ENCODE measurements at places on chromosomes 5 and 9.
A peak's percentile ranks its signal among the peaks of the same experiment; 100 is the strongest.

DNA sequence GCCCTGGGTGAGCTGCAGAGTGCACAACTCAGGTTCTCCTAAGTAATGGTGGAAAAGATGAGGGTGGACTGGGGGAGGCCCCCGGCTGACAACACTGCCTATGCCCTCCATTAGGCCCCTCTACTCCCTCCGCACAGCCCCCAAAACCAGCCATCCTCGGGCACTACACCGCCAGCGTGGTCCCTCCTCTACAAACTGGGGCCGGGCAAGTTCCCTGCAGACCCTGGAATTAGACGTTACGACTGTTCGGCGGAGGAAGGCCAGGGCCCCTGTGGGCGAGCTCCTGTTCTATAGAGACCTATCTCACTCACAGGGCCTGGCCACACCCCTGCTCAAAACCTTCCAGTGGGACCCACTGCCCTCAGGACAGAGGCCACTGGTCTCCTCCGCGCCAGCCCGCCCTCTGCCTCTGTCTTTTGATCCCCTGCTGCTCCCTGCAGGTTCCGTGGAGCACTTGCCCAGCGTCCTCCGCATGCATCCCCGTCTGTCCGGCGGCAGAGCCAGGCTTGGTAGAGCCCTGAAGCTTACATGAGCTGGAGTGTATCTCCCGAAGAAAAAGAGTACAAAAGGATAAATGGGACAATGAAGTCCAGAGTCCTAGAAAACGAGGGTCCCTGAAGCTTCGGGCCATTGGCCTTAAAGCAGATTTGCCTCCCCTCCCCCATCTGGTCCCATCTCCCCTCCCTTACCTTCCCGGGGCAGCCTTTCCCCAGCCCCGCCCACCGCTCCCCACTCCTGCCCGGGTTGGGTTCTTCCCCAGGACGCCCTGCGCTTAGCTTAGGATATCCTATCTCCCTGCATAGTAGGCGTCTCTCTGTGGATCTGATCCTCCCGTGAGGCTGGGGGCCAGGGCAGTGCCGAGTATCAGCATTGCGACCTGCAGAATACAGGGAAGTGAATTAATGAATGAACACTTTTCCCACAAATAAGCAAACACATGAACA, 71.3 kb downstream of the HRH2 start:
- no peak for DNase-seq

DNA sequence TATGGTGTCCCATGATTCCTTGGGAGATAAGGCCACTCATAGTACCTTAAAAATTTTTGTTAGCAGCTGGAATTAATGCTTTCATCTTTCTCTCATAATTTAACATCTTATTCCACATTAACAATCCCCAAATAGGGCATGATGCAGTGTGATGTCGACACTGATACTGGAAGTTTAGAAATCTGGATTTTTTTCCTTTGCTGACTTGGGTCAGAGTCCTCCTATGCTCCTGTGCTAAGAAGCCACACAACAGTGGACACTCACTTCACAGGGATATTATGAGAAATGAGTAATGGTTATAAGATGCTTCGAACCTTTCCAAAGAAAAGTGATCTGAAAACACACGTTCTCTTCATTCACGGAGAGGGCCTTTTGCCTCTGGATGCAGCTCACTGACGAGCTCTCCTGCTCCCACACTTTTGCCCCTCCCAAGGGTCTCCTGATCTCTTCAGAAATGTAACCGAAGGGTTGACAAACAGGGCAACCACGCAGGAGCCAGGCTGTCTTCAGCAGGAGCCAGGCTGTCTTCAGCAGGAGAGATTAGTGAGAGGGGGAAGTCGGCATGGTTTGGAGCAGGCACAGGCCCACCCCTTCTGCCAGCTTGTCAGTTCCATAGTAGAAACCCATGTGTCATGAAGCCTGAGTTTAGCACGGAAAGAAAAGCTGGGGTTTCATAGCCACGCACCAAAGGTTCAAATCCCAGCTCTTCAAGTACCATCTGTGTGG, 247.8 kb downstream of the AOPEP start:
- no peak for DNase-seq

DNA sequence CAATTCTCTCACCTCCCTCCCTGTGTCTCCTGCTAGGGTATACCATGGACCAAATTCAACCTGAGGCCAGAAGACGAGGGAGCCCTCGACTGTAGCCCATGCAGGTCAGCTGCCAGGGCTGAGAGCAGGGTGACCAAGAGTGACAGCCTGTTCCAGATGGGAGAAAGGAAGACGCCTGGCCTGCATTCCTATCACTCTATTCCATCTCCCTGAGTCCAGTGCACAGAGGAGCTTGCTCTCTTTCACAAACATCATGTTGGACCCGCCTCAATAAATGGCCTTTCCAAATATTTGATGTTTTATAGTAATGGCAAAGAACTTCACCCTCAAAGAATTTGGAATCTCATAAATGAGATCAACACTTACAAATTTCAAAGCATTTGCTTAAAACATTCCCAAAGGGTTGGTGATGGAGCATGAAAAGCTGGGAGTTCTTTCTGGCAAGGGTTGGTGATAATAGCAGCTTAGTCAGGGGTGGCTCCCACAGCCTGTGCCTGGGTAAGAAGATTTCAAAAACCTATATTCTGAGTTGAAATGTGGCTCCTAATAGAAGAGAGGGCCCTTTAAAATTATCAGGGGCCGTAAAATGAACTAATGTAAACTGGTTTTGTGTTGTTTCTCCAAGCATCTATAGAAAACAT, 393.1 kb downstream of the EFNA5 start:
- DNase-seq: no peak

DNA sequence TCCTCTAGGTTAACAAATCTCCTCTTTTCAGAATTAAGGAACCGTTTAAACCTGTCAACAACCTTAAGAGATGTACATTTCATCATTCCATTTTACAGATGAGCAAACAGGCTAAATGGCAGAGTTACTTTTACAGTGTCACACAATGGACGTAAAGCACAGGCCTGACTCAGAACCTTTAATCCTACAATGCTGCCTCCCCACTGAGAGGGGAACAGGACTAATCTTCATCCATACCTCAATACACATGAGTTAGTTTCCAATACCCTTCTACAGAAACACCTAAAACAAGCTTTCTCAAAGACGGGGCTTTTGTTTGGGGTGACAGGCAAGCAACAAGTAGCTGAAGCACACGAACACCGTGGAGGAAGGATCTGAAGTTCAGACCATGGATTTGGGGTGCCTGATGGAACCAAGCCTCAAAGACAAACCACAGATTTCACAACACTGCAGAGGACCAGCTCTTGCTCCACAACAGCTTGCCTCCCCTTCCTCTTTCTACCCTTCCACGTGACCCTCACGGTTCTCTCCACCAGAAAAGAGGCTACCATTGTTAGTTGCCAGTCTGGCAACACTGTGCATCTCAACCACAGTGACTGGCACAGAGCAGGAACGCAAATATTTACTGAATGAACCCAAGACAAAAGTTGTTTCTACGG, 1.8 kb downstream of the RNF130 start:
- no peak for DNase-seq

- peak; percentile 55 for DNase-seq
Observed at GRCh38 chr5:96344678-96345577, 88.1 kb downstream of the PCSK1 start.

- DNase-seq: no peak
Observed at GRCh38 chr5:135127439-135128240, 93.6 kb upstream of the PITX1 start.

DNA sequence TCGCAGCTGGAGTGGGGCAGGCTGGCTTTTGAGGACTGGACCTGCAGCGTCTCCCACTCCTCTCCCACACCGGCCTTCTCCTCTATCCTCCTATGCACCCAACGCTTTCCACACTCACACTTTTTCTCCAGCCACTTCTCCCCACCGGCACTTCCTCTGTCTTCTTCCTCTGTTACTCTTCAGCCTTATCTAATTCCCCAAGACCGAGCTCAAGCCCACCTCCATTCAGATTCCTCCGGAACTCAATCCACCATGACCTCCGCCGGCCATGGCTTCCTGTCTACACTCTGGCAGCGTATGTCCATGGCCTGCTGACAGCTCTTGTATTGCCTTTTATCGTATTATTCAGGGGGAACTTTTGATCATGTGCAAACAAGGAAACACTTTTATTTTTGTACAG, 545 bp upstream of the OR2V1 start:
- no peak for DNase-seq

- no peak for DNase-seq
Observed at GRCh38 chr5:114099161-114099560, 262.7 kb upstream of the KCNN2 start.

DNA sequence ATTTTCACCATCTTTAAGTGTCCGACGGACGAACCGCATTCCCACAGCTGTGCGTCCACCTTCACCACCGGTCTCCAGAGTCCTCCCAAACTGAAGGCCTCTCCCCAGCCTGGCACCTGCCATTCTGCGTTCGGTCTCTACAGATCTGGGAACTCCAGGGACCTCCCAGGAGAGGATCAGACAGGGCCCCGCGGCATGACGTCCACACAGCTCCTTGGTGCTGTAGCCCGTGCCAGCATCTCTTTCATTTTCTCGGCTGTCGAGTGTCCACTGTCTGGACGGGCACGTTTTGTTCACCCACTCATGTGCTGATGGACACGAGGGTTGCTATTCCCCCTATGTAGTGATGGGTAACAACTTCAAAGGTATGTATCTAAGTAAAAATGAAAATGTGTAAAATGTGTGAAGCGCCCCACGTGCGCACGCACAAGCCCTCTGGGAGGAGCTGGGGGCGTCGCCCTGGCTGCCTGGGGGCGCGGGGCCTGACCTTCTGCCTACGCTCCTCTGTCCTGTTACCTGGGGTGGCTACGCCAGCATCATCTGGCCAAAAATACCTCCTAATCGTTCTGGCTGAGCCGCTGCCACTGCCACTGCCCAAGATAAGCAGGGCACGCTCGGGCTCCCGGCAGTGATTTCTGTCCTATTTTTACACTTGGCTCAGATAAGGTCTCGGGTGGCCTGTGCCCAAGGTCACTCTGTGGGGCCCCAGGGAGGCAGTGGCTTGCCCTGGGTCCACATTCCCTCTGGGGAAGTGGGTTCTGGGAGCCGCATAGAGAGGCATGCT, 10.8 kb upstream of the SLC12A7 start:
- no peak for DNase-seq

DNA sequence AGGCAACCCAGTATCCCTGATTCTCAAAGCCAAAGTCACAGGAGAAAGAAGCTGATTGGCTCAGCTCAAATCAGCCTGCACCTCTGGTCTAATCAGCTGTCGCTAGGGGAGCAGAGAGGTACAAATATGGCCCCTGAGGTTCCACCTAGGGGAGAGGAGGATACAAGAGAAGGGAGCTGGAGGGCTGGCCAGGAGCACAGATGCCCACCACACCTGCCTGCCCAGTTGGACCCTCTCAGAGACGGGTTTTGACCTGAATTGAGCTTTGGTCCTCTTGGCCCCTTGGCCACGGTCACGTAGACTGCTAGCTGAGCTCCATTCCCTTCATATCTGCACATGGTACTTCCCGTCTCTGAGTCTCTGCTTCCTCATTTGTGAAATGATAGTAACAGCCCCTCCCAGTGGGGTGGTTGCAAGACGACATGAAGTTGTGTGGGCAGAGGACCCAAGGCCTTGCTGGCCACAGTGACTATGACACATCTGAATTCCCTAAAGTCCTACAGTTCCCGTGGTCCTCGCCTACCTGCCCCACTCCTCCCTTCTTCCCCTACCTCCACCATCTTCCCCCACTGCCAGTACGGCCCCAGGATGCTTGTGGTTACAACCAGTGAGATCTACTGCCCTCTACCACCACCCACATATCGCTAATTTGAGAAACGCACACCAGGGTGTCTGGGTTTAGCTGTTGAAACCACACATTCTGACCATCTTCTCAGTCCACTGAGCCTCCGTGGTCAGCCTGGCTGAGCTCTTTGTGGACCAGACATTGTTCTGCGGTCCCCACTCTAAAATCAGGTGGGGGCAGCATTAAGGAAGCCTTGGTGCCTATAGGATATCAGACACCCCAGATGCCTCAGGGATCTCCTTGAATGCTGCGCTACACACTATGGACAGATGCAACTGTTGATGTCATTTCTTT, 60.3 kb upstream of the NEK6 start:
- DNase-seq: no peak

- no peak for DNase-seq
Observed at GRCh38 chr5:9657819-9658218, 27.7 kb upstream of the TAS2R1 start.

DNA sequence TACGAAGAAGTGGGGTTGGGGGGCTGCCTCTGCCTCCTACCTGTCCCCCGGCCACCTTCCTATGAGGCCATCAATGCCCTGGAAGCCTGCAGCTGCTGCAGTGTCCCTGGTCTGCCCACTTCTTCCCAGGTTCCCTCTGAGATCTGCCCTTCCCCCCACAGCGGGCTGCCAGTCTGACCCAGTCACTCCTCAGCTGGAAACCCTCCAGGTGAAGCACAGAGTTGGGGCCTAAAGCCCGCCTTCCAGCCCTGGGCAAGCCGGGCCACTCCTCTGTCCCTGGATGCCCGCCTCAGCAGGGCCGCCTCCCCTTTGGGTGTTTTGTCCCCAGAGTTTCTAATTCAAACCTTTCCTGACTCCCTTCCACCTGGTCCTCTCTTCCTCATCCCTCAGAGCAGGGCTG, 137.0 kb downstream of the RXRA start:
- no peak for DNase-seq

GRCh38 chr5:54703133-54703532, 185.6 kb downstream of the SNX18 start:
- DNase-seq: no peak

DNA sequence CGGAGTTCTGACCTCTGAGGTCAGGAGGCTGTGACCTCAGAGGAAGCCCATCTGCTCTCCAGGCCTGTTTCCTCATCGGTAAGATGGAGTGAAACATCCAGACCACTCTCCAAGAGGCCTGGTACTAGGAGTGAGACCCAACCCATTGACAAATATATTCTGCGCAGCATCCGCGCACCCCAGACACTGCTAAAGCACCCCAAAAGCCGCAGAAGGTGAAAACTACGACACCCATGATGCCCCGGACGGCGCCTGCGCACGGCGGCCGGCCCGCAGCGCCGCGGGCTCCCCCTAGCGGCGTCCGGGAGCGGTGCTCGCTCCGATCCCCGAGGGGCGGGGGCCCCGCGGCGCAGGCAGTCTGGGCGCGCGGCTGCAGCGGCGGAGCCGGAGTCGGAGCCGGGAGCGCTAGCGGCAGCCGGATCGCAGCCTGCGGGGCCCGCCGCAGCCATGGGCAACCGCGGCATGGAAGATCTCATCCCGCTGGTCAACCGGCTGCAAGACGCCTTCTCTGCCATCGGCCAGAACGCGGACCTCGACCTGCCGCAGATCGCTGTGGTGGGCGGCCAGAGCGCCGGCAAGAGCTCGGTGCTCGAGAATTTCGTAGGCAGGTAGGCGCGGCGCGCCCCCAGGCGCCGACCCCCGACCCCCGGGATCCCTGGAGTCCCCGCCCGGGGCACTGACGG, at the start of gene DNM1:
TSS of gene DNM1 (plus strand) at position 356 of the 683 bp plus-strand sequence. CDS start at position 448, 92 bp downstream.
- DNase-seq: peak; percentile 73
